ENCODE measurements at places on chromosomes 6 and 20.

DNA sequence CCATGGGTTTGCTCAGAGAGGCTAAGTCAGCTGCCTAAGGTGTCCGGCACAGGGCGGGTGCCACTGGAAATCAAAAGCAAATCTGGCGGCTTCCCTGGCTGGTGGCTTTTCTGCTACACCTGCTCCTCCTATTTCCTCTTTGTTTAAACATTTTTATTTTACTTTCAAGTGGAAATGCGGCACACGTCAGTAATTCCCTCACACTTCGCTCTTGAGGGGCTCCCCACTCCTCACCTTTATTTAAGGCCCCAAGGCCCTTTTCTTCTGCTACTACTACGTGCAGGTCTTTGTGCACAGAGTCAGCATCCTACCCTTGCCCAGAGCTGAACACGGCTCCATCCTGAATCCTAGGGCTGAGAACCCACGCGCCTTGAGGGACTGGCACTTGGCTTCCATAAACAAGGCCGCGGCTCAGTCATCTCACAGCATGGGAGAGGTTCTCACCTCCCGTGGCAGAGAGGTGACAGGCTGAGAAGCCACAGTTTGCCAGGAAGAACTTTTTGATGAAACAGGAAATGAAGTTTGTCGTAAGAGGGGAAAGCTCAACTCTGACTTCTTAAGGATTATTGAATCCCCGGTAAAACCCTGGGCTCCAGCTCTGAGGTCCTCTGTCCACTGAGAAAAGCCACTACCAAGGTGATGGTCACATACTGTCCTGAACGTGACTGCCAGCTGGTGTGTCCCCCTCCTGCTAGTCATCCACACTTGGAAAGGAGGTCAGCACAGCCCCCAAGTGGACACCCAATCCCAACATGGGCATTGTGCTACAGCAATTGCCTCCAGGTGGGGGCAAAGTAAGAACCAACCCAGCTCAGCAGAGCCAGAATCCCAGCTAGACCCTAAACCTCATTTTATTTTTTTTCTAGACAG, 48.0 kb downstream of the NFATC2 start:
- DNase-seq: no peak

GRCh38 chr20:45470262-45470931, 844 bp downstream of the WFDC2 start:
- no peak for DNase-seq

- DNase-seq: no peak
Measured at GRCh38 chr6:119938752-119939151, 589.2 kb upstream of the MAN1A1 start.

DNA sequence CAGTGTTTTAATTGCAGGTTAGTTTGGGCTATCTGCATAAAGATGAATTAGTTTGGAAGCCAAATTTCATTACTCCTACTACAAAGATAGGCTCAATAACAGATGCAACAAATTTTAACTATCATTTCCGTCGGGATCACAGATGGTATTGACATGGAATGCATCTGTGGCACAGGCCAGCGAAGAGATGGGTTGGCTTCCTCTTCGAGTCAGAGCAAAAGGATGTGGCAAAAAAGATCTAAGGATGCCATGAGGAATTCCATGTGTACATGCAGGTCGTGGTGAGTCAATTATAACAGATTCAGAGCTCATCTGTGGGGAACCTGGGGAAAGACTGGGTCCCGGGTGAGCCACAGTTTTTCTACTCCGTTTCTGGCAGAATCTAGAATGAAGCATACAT, 83.0 kb upstream of the CITED2 start:
- DNase-seq: no peak

- DNase-seq: peak; percentile 57
Measured at GRCh38 chr20:33291830-33292355, 8.9 kb downstream of the BPIFB1 start.

DNA sequence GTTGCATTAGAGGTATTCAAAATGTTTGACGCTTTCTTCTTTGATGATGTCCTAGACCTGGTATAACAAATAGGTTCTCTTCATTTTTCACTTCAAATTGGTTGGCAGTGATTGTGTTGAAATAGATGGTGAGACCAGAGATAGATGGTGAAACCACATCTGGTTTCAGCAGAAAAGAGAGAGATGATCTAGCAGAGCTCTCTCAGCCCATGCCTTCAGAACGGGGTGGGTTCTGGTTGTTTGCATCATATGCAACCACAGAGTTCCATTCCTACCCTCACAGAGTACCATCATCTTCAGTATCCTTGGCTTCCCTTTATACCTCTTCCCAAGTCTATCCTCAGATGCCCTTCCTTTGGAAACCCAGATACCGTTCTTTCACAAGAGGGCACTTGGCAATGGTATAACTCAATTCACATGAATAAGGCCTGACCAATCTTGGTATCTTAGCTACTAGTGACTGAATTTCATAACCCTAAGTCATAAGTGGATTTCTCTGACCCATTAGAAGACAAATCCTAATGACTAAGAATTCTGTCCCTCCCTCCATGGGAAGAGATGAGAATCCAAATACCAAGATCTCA, 93.7 kb downstream of the UBE3D start:
- no peak for DNase-seq

GRCh38 chr6:50929323-50929722, 110.7 kb downstream of the TFAP2B start:
- no peak for DNase-seq

DNA sequence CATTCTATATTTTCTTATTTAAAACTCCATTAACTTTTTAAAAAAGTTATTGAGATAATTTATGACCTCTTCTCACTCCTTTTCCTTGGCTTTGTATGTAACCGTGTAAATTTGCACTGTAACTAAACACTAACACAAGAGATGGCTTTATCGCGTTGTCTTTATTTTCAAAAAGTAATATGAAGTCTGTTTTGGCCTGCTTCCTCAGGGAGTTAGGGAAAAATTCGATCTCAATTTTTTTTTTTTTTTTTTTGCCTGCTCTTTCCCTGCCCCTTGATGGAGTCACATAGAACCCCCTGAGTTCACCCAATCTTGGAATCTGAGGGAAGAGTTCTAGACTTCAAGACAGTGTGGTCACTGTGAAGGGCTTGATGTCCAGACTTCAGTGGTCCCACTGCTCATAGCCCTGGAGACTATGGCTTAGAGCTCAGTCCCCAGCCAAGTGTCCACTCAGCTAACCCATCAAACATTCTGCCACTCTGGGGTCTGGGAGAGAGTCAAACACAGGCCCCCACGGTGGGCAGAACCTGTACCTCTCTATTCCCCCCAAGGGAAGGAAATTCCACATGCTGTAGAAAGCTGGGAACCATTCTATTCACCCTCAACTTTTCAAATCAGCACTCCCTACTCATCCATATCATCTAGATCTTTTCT, 15.7 kb upstream of the TBC1D22B start:
- DNase-seq: no peak

GRCh38 chr20:24376311-24377099, 92.9 kb upstream of the SYNDIG1 start:
- no peak for DNase-seq

DNA sequence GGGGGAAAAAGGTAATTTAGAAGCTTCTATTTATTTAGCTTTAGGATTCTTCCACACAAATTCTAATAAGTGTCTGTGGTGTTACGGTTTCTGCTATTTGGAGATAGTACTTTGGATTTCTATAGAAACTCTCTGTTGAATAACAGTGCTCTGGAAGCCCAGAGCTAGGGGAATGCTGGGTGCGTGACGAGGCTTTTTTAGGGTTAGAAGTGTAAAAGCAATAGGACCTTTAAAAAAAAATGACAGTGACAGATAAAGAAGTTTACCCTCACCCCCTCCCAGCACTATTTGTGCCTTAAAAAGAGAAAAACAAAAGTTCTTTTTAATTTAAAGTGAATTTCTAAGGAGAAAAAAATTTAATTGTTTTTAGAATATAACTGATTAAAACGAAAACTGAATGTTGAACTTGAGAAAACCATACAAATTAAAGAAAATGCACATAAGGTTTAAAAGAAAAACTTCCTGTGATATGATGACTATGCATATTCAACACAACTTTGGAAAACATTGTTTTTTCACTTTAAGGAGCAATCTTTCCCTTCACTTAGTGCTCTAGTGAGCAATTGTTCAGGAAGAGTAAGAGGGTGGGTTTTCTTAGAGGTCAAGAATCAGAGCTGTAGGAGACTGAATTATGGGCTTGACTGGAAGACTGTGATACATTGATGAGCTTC, 89.6 kb upstream of the RIPOR2 start:
- no peak for DNase-seq

DNA sequence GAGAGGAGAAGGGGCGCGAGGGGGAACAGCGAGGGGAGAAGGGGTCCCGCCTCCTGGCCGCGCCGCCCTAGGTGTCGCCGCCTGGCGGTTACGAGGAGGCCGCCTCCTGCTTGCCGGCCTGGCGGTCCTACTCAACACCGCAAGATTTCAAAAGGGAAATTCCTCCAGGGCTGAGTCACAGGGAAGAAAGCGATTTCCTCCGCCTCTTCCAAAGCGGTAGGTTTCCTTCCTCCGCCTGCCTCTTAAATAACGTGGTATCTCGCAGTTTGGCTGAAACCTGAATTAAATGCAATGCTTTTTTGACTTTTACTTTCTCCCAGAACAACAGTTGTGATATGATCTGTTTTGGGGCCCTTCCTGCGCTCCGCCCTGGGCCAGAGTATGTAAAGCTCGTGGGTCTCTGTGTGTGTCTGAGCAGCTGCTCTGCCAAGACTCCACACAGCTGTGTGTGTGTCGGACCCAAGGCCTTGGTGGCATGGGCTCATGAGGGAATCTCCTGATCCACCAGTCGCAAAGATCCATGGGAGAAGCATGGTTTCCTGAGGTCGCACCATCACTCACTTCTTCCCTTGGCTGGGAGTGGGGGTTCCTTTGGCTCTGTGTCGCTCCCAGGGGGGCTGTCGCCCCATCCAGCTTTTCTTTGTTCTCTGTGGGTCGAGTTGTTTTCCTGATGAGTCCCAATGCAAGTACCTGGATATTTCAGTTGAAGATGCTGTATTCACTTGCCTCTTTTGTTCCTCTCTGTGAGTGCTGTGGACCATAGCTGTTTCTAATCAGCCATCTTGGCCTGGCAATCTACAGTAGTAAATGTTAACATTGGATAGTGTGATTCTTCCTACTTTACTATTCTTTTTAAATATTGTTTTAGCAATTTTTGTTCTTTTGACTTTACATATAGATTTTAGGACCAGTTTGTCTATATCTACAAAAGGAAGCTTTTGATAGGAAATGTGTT, 31.6 kb upstream of the NOTCH4 start:
- peak; percentile 53 for DNase-seq

DNA sequence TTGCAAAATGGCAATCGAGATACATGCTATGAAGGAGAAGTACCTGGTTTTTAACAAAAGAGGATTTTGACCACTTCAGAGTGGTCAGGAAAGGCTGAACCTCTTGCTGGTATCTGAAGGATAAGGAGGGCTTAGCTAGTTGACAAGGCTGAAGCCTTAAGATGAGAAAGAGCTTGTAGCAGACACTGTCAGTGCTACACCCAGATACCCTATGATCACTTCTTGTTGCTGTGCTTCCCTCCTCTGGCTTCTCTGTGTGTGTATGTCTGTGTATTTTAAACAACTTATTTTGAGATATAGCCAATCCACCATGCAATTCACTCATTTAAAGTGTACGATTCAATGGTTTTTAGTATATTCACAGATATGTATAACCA, 38.9 kb upstream of the TGM2 start:
- DNase-seq: no peak

GRCh38 chr20:49318091-49318429, 40.2 kb upstream of the ZNFX1 start:
- DNase-seq: no peak

GRCh38 chr6:105941621-105942412, 144.3 kb upstream of the PRDM1 start:
- DNase-seq: no peak

- no peak for DNase-seq
Measured at GRCh38 chr6:165404697-165405096, 95.3 kb upstream of the C6orf118 start.

- no peak for DNase-seq
Measured at GRCh38 chr6:1426416-1426815, 37.0 kb downstream of the FOXF2 start.

GRCh38 chr20:62068997-62069396, 3.3 kb upstream of the TAF4 start:
- no peak for DNase-seq

DNA sequence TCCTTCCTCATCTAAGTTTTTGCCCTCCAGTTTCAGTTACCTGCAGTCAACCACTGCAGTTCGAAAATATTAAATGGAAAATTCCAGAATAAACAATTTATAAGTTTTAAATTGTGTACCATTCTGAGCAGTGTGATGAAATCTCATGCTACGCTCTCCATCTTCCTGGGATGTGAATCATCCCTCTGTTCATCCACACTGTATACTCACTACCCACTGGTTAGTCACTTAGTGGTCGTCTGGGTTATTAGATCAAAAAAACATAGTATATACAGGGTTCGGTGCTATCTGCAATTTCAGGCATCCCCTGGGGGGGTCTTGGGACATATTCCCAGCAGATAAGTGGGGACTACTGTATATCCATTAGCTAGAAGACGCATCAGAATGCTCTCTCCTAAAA, 151.9 kb upstream of the SLC22A16 start:
- no peak for DNase-seq

DNA sequence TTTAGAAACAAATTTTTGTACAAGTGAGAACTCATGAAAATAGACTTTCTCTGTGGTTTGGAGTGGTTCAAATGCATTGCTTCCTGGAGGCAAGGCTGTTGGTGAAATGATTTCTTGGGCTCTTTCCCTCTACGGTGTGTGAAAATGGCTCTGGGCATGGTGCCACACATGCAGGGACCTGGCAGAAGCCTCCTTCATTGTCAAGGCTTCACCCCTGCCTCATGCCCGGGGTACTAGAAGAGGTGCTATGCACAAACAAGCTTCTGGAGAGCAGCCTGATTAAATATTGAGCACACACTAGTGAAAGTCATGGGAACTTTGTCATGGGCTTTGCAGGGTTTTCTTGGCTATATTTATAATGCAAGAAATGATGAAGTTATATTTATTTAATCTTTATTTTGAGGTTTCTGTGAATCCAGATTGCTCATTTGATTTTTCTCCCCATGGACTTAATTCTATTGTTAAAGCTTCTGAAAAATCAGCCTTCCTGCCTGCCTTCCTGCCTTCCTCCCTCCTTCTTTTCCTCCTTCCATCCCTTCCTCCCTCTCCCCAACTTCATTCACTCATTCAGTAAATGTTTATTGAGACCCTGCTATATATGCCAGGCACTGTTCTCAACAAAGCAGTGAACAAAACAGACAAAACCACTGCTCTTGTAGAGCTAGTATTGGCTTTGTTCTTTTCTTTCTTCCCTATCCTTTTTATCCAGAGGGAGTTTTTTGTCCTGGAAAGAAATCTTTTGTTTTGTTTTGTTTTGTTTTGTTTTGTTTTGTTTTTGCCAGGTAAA, 21.0 kb downstream of the C6orf89 start:
- no peak for DNase-seq

GRCh38 chr6:115914098-115914497, 146.6 kb downstream of the FRK start:
- no peak for DNase-seq

DNA sequence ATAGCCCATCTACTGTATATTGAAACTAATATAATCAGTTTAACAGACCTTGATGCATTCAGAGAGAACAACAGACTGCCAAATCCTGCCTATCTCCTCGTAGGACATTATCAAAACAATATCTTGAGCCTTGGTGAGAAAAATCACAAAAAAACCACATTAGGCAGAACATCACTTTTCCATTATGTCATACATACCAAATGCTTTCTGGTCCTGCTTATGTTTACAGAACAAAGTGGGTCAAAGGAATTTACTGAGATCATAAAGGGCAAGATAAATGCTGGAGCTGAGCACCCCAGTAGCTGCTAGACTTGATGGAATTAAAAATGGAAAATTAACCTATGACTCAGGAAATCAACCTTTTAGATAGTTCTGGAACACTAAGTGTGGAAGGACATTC, 195.3 kb upstream of the KCNK16 start:
- no peak for DNase-seq
